ENCODE measurements at places on chromosomes 7 and 10. TPM values are rescaled to one million over a fixed set of nuclear protein-coding genes. Genes with fewer than 3 reads are reported as not detected.

Gene SLC13A1
- not detected for polyA plus RNA-seq

Gene LIPM
- polyA plus RNA-seq = not detected

Gene PCLO
- 1.0 TPM for polyA plus RNA-seq

DNA sequence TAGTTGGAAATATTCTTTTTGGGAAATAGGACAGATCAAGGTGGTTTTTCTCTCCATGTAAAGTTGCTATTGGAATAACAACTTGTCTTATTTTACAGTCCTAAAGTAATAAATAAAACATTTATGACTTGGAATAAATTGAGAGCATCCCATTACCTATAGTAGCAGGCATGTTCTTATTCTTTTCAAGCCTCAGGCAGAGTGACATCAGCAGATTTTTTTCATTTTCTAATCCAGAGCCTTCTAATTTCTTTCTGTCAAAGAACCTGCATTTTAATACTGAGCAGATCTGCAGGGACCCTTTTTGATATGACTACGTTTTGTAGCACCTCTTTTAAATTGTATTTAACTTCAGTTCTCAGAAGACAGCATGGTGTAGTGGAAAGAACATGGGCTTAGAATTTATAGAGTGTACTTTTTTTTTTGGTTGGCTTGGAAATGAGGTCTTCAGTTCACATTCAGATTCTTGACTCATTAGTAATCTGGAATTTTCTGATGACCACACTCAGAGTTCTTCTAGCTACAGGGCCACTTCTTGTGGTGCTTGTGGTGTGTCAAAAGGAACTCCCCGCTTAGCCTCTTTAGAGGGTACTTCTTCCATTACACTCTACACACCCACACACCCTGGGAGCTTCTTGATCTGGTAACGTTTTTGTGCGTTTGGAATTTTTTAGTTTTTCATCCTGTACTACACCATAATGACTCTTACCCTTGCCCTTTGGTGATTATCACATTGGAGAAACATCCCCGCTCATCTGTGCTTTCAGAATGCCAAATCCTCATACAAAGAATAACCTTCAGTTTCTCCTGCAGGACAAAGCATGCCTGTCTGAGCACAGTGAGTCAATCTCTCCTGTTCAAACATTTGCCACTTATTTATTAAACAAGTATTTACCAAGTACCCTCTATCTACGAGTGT lies 34.6 kb downstream of the AGK start:
- H3K4me3 ChIP-seq = no peak overlapping the region
- H3K27ac ChIP-seq = no peak overlapping the region
- no peaks in the 10 kb centered on the region for H3K36me3 ChIP-seq
- no peaks in the 10 kb centered on the region for H3K4me1 ChIP-seq
- H3K27me3 ChIP-seq = no peaks in the 10 kb centered on the region

GRCh38 chr10:120667276-120667675 lies 183.9 kb upstream of the WDR11 start:
- H3K36me3 ChIP-seq = no peaks in the 10 kb centered on the region
- no peaks in the 10 kb centered on the region for H3K4me1 ChIP-seq
- no peaks in the 10 kb centered on the region for H3K27me3 ChIP-seq
- no peak overlapping the region for H3K27ac ChIP-seq
- H3K4me3 ChIP-seq = no peak overlapping the region

GRCh38 chr7:155685070-155685790 lies 40.8 kb downstream of the RBM33 start:
- H3K27ac ChIP-seq = no peak overlapping the region
- no peak overlapping the region for H3K4me3 ChIP-seq
- H3K4me1 ChIP-seq = no peaks in the 10 kb centered on the region

DNA sequence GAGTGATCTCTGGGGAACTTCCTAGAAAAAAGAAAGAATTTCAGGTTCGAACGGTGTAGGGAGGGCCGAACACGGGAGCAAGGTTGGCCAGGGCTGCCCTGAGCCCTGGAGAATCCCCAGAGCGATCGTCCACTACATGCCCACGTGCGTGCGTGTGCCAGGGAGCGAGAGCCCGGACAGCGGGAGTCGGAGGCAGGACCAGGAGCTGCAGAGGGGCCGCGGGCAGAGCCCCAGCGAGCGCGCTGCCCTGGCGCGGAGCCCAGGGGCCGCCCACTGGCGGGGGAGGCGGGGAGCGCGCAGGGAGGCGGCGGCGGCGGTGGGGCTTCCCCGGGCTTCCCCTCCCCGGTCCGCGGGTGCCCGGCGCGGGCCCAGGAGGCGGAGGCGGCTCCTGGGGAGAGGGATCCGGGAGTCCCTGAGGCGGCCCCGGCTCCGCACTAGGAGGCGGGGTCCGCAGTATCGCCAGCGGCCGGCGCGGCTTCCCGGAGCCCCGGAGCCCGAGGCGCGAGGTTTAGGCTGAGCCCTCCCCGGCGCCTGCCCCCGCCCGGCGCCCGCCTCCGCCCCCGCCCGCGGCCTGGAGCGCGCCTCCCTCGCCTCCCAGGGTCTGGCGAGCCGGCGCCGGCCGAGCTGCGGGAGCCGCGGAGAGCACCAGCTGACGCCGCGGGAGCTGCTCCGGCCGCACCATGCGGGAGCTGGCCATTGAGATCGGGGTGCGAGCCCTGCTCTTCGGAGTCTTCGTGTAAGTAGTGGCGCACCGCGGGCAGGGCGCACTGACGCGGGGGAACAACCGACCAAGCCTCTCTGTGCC lies at the start of gene PLPP4:
Gene PLPP4, plus strand, starts transcription at position 602 of the 805 bp plus-strand sequence. Its CDS starts 79 bp downstream, at position 681.
- H3K4me1 ChIP-seq = peaks cover 3% of the 10 kb centered on the region
- no peaks in the 10 kb centered on the region for H3K36me3 ChIP-seq
- peak within 1 kb of the TSS; percentile 34 for H3K4me3 ChIP-seq
- H3K27me3 ChIP-seq = peaks cover 76% of the 10 kb centered on the region
- peak; percentile 66 for DNase-seq
- H3K27ac ChIP-seq = no peak within 1 kb of the TSS

DNA sequence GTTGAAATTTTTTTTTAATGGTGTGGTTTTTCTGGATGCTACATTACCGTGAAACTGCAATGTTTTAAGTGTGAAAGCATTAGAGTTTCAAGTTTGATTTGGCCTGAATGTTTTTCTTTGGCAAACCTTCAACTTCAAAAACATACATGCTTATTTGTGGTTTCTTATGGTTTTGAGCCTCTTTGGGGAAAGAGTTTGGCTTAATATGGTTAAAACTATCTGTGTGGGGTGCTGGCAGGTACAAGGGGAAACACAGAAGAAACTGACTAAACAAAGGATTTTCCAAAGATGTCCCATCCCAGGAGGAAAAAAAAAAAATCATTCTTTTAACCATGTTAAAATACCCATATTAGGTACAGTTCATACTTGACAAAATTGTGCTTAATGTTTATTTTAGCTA lies 121.1 kb downstream of the HGF start:
- no peak for DNase-seq
- H3K36me3 ChIP-seq = no peaks in the 10 kb centered on the region
- H3K27ac ChIP-seq = no peak overlapping the region
- H3K27me3 ChIP-seq = no peaks in the 10 kb centered on the region
- no peaks in the 10 kb centered on the region for H3K4me1 ChIP-seq

- no peaks in the 10 kb centered on the region for H3K36me3 ChIP-seq
- no peak for DNase-seq
- no peak overlapping the region for H3K4me3 ChIP-seq
- H3K27ac ChIP-seq = no peak overlapping the region
- no peaks in the 10 kb centered on the region for H3K4me1 ChIP-seq
- no peaks in the 10 kb centered on the region for H3K27me3 ChIP-seq
Observed at GRCh38 chr7:155256761-155257481, 40.8 kb upstream of the INSIG1 start.

GRCh38 chr10:71069909-71070666 lies 142.3 kb upstream of the UNC5B start:
- no peaks in the 10 kb centered on the region for H3K27me3 ChIP-seq
- peak; percentile 19 for DNase-seq
- no peak overlapping the region for H3K27ac ChIP-seq
- no peak overlapping the region for H3K4me3 ChIP-seq

DNA sequence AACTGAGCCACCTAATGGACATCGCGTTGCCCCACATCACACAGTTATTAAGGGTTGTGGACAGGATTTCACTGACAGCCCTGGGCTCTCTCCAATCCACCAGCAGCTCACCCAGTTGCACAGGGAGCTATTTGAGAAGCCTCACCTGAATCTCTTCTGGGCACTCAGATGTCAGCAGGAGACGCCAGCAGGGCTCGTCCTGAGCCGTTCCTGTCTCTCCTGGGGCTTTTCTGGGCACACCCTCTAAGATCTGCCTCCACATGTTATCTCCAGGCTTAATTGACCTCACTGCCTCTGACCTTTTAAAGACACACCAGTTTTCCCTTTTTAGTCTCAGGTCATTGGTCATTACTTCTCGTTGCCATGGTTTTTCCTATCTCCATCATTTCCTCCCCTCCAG lies 63.0 kb downstream of the GRID1 start:
- no peaks in the 10 kb centered on the region for H3K4me1 ChIP-seq
- no peak overlapping the region for H3K27ac ChIP-seq
- H3K36me3 ChIP-seq = no peaks in the 10 kb centered on the region
- H3K4me3 ChIP-seq = no peak overlapping the region

DNA sequence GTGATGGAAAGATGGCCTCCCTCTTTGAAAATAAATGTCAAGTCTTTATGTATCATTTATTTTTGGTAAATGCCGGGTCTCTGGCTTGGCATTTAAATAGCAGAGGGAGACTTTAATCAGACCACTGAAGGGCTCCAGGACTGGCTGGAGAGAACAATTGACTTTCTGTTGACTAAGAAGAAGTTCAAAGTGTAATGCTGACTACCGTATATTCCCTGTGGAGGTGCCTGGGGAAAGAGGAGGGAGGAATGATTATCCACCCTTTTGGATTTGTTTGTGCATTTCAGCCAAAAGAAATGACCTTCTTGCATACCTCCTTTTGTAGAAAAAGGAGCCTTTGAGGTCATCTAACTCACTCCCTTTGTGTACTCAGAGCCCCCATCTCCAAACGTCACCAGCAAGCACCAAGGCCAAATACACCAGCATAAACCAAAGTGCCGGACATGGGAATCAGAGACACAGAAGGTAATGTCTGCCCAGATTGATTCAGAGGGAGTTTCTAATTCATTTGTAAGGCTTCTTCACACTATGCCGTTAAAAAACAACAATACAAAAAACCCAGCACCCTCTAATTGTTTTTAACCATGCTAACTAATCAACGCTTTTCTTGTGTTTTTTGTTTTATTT lies 75.2 kb downstream of the PRLHR start:
- no peak for DNase-seq
- no peaks in the 10 kb centered on the region for H3K27me3 ChIP-seq
- no peak overlapping the region for H3K4me3 ChIP-seq
- no peaks in the 10 kb centered on the region for H3K36me3 ChIP-seq

- no peak overlapping the region for H3K27ac ChIP-seq
- no peaks in the 10 kb centered on the region for H3K36me3 ChIP-seq
- DNase-seq = no peak
- no peak overlapping the region for H3K4me3 ChIP-seq
- no peaks in the 10 kb centered on the region for H3K4me1 ChIP-seq
Observed at GRCh38 chr7:158613481-158613880, 25.9 kb upstream of the PTPRN2 start.

DNA sequence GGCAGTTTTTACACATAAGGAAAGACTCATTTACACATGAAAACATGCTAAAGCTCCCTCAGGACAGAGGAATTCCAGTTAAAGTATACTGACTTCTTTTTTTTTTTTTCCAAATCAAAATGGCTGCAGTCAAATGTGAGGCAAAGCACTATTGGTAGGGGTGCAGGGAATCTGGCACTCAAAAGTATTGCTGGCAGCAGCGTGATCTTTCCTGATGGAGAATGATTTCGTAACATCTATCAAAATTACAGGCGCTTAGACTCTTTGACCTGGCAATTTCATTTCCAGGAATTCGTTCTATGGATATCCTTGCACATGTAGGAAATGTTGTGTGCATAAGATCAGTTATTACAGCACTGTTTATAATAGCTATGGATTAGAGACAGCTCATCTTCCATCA lies 65.7 kb downstream of the VSTM4 start:
- H3K36me3 ChIP-seq = peaks cover 14% of the 10 kb centered on the region
- no peaks in the 10 kb centered on the region for H3K27me3 ChIP-seq
- H3K4me3 ChIP-seq = no peak overlapping the region

- peaks cover 13% of the 10 kb centered on the region for H3K4me1 ChIP-seq
- no peaks in the 10 kb centered on the region for H3K27me3 ChIP-seq
- no peak for DNase-seq
- H3K36me3 ChIP-seq = no peaks in the 10 kb centered on the region
- H3K27ac ChIP-seq = peak overlapping the region; percentile 81
Observed at GRCh38 chr10:110225441-110225755, 18.0 kb downstream of the MXI1 start.

DNA sequence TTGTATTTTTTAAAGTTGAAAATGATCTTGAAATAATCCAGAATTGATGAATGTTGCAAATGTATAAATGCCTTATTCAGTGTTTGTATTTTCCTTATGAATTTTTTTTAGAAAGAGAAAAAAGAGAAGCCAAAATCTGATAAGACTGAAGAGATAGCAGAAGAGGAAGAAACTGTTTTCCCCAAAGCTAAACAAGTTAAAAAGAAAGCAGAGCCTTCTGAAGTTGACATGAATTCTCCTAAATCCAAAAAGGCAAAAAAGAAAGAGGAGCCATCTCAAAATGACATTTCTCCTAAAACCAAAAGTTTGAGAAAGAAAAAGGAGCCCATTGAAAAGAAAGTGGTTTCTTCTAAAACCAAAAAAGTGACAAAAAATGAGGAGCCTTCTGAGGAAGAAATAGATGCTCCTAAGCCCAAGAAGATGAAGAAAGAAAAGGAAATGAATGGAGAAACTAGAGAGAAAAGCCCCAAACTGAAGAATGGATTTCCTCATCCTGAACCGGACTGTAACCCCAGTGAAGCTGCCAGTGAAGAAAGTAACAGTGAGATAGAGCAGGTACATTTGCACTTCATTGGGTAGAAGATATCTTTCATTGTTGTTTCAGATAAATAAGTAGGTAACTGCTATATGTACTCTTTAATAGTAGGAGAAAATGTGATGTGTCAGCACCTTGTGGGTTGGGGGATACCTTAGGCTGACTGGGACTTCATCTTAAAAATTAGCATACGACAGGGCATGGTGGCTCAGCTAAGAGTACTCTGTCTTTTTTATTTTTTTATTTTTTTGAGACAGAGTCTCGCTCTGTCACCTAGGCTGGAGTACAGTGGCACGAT lies 3.9 kb downstream of the DDX21 start:
- no peaks in the 10 kb centered on the region for H3K27me3 ChIP-seq
- H3K36me3 ChIP-seq = peaks cover 33% of the 10 kb centered on the region
- no peak for DNase-seq
- no peak overlapping the region for H3K4me3 ChIP-seq
- H3K27ac ChIP-seq = no peak overlapping the region
- peaks cover 11% of the 10 kb centered on the region for H3K4me1 ChIP-seq
